ENCODE measurements at places on chromosomes 11 and 22.

DNA sequence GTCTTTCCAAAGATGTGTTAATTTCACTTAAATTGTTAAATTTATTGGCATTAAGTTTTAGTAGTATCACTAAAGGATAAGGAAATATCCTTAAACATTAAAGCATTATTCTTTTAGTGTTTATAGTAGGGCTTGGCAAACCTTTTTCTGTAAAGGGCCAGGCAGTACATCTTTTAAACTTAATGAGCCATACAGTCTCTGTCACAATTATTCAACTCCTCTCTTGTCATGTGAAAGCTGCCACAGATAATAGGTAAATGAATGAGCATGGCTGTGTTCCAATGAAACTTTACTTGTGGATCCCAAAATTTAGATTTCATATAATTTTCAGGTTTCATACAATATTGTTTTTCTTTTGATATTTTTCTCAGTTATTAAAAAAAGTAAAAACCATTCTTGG, 268.2 kb upstream of the C11orf87 start:
- no peak for DNase-seq

DNA sequence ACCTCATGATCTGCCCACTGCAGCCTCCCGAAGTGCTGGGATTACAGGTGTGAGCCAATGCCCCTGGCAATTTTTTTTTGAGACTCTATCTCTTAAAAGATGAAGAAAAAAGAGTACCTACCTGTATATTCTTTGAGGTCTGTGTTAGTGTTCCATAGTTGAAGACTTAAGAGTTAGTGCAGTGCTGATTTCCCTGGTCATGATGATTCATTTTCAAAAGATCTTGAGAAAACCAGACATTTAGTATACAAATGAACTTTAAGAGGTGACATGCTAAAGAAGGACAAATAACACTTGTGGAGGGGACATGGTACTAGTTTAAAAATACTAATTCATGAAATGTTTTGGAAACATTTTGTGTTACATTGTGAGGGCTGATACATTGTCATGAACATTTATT, 17.7 kb downstream of the CBL start:
- peak; percentile 25 for DNase-seq

- DNase-seq: no peak
Measured at GRCh38 chr11:123822599-123822998, 16.4 kb upstream of the OR6M1 start.

DNA sequence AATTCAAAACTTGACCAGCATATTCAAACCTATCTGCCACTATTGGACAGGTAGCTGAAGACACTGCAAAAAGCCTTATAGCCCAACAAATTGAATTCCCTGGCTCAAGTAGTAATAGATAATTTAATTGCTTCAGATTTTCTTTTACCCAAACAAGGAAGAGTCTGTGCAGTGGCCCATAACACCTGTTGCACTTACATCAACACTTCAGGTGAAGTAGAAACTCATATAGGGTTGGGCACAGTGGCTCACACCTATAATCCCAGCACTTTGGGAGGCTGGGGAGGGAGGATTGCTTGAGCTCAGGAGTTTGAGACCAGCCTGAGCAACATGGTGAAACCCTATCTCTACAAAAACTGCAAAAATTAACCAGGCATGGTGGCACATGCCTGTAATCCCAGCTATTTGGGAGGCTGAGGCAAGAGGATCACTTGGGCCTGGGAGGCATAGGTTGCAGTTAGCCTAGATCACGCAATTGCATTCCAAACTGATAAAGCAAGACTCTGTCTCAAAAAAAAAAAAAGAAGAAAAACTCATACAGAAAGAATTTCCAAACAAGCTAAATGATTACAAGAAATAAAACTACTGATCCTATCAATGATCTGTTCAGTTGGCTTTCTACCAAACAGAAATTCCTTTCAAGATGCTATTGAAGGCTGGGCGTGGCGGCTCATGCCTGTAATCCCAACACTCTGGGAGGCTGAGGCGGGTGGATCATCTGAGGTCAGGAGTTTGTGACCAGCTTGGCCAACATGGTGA, 9.5 kb downstream of the FOLR3 start:
- peak; percentile 35 for DNase-seq

GRCh38 chr22:42697542-42698013, 23.1 kb downstream of the A4GALT start:
- DNase-seq: peak; percentile 93

- DNase-seq: no peak
Measured at GRCh38 chr11:129333873-129334272, 41.8 kb upstream of the BARX2 start.

DNA sequence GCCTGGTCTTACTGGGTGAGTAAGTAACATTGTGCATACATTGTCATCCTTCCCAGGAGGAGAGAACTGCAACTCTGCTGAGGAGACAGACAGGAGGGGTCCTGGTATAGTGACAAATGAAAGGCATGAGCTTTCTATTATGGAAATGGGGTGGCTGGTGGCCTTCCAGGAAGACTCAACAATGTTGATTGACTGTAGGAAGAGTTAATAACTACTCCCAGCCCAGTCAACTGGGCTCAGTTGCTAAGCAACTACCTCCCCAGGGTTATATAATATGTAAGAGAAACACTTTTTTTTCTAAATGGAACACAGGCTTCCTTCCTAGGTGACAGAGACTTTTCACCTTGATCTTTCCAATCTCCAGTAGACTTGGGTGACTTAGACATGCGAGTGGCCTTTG, 28.2 kb downstream of the SEZ6L start:
- no peak for DNase-seq

DNA sequence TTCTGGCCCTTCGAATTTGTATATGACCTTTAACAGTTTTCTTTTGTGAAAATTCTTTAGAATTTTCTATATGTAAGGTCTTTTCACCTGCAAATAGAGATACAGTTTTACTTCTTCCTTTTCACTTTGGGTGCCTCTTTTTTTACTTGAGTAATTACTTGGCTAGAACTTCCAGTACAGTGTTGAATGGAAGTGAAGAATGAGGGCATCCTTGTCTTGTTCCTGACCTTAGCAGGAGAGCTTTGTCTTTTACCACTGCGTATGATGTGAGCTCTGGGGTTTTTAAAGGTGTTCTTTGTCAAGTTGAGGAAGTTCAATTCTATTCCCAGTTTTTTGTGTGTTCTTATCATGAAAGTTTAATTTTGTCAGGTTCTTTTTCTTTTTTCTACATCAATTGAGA, 21.6 kb downstream of the ZFP91 start:
- no peak for DNase-seq

GRCh38 chr11:117914398-117914761, 14.8 kb downstream of the TMPRSS13 start:
- DNase-seq: no peak

GRCh38 chr11:31799435-31800397, 11.4 kb downstream of the PAX6 start:
- DNase-seq: no peak

DNA sequence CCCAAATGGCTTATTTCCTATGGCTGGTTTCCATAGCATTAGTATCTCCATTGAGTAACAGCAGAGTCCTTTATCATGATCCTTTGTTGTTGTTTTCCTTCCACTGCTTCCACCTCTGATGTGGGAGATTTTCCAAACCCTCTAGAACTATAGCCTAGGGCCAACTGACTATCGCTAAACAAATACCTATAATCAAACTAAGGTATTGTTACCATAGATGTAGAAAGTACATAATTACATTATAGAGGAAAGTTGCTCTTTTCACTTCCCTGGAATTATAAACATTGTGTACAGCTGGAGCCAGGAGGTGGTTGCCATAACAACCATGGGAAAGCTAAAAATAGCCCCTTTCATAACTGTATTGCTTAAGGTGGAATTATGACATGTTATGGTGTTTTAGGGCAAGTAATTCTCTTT, 47.0 kb upstream of the ALKBH3 start:
- peak; percentile 34 for DNase-seq

- no peak for DNase-seq
Measured at GRCh38 chr11:118090545-118091162, 3.9 kb upstream of the SMIM35 start.

GRCh38 chr11:106848526-106848925, 169.8 kb downstream of the GUCY1A2 start:
- no peak for DNase-seq

DNA sequence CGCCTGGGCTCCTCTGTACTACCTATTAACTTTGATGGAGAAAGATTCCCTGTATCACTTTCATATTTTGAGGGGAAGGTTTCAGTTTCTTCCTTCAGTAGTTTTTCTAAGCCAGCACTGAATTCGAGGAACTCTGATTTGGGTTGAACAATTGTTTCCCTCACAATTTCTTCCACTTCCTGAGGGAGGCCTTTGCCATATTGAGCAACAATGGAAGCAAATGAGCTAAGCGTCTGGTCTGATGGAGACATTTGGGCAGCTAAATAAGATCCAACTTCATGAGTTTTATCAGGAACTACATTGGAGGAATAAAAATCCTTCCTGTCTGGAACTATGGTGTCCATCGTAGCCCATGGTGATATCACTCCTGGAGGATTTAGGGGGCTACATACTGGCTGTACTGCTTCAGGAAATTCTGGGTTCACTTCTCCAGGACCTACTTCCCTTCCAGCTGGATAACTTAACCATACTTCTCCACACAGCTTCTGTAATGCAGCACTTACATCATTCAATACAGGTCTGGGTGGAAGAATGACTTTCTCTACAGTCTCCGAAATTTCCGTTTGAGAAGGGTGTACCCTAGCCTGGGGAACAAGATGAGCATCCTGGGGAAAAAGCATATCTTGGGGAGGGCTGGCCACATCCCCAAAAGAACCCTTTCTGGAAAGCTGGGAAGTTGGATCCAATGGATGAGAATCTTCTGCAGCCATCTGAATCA, 38.9 kb upstream of the CCDC89 start:
- DNase-seq: no peak

DNA sequence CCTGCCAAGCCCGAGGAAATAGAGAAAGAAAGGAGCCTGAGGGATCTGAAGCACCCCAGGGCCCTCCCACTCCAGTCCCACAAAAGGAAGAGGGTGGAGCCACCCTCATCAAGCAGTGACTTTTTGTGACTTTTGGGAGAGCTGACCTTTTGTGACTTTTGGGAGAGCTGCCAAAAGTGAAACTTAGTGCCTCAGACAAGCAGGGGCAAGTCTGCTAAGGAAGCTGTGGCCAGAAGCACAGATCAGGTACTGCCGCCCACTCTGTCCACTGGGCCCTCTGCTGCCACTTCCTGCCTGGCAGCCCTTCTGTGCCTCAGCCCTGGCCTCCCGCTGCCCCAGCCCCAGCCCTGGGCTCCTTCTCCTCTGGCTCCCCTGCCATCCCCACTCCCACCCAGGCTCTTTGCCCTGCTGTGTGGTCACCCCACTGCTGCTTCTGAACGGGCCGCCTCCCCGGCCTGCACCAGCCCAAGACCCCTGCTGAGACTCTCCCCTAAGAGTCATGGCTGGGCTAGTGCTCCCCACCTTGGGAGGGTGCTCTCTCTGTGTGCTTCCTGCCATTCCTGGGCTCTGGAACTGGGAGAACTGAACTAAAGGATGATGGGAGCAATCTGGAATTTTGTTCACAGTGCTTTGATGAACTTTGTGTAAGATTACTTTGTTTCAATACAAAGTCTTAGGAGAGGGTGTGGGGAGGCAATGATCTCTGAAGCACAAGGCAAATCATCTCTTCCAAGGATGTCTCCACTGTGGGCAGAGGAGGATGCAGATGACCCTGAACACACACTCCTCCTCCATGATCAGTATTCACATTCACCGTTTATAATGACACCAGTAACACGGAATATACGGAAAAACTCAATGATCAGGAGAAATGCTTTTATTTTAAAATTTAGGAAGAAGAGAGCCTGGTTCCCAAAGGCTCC, at the start of gene APOBEC3H:
Gene APOBEC3H (plus strand): TSS at position 147 of the 923 bp plus-strand sequence. CDS start 3,035 bp downstream, outside the sequence.
- no peak for DNase-seq

DNA sequence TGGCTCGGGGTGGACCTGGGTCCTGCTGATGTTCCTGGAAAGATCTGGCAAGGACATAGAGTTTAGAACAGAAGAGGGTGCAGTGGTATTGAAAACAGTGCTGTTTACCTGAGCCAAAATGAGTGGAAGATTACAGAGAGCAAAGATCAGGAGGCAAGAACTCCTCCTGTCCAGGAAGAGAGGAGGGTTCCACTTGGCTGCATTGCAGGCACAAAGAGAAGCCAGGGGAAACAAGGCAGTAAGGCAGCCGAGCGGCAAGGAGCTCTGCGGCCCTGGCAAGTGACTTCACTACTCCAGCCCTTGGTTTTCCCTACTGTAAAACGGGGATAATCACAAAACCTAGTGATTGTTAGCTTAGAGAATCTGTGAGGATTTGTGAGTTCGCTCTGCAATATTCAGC, 3.7 kb upstream of the PACSIN2 start:
- DNase-seq: no peak

- no peak for DNase-seq
Measured at GRCh38 chr11:45455536-45455935, 169.4 kb upstream of the SYT13 start.

- DNase-seq: no peak
Measured at GRCh38 chr22:42924436-42924835, 67.4 kb upstream of the ARFGAP3 start.

DNA sequence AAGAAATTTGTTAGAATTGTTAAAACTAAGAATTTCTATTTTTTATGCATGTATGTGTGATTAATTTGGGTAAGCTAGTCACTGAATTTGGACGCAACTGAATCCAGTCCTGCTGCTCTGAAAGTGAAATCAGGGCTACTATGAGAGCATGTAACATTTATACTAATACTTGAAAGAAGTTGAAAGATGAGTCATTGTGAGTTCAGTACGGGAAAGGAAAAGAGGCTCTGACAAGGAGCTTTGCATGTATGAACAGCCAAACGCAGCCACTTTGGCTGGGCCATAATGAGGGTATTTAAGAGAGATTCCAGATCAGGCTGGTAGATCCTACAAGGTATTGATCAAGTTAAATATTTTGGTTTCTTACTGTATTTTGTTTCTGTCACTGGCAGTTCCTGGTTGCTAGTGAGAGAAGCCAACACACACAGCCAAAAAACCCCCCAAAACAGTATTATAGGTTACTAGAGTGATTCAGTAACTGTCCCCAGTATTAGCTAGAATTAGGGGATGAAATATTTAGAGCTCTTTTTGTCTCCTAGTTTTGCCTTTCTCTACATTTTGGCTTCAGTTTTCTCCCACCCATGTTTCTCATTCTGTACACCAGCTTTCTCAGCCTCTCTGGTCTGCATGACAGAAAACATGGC, 14.1 kb downstream of the AASDHPPT start:
- peak; percentile 19 for DNase-seq

- DNase-seq: no peak
Measured at GRCh38 chr11:59944720-59945119, 6.5 kb downstream of the OOSP1 start.

- DNase-seq: peak; percentile 12
Measured at GRCh38 chr11:63445720-63446119, 45.2 kb downstream of the PLAAT5 start.

DNA sequence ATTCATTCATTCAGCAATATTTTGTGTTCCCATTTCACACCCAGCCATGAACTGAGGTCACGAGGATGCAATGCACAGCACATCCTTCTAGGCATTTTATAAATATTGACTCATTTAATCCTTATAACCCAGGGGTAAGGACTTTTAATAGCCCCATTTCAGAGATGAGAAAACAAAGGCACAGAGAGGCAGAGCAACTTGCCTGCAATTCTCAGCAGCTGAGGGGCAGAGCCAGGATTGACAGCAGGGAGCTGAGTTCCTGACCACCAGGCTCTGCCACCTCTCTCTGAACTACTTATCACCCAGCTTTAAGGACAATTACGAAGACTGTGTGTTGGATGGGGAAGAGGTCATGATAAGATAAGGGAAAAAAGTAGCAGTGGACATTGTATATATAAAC, 12.8 kb upstream of the FGF3 start:
- DNase-seq: no peak

GRCh38 chr22:41929418-41929810, 2.8 kb upstream of the TNFRSF13C start:
- DNase-seq: no peak

All from hepatic stellate cell (primary cell).